ENCODE measurements at places on chromosomes 2 and 18.

DNA sequence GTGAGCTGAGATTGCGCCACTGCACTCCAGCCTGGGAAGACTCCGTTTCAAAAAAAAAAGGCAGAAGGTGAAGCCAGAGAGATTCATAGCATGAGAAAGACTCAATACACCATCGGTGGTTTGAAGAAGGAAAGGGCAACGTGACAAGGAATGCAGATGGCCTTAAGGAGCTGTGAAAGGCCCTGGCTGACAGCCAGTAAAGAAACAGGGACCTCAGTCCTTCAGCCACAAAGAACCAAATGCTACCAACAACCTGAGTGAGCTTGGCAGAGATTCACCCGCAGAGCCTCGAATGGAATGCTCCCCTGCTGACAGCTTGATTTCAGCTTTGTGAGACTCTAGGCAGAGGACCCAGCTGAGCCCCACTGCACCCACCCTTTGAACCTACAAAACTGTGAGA, 154.9 kb upstream of the NDUFV2 start:
- DNase-seq, result no peak

DNA sequence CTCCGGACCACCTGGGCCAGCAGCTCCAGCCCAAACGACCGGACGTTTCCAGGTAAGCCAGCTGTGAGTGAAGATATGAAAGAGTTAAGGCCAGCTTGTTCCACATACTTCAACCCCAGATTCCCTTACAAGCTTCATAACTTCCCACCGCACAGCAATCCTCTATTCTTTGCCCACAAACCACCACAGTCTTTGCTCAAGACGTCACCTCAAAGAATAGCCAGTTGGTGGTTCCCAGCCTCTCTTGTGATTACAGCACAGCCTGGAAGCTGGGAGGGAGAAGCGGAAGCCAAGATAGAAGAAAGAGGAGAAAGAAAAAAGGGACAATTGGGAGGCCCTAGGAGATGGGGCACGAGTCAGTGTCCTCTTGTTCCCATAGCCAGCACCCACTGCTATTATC, 70.6 kb downstream of the NRP2 start:
- no peak for DNase-seq

DNA sequence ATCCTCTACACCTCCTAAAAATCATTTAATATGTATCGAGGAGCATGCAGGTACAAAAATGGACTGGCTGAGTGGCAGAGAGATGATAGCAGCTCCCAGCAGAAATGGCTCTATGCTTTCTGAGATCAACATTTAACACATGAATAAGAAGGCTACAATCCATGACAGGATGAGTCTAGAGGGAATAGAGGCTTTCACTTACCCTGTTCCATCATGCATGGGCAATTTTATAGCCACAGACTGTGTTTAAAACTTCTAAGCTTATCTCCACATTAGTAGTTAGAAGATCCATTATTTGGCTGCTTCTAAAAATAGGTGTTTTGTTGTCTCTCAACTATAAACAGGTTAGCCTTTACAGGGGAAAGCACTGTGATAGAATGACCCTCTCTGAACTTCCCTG, 149.1 kb upstream of the ARHGAP28 start:
- no peak for DNase-seq

DNA sequence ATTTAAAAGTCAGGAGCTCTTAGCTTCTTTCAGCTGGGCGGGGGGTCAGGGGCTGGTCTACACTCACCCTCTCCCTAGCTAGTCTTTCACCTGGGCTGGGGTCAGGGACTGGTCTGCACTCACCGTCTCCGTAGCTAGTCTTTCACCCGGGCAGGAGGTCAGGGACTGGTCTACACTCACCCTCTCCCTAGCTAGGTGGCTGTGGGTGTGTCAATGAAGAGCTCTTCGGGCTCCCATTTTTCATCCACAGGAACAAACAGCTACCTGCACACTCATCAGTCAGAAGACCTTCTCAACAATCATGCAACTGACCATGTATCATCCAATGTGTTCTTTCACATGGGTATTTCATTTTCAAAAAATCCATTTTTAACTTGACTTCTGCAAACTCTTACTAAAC, 8.0 kb downstream of the CHST10 start:
- DNase-seq, result no peak

DNA sequence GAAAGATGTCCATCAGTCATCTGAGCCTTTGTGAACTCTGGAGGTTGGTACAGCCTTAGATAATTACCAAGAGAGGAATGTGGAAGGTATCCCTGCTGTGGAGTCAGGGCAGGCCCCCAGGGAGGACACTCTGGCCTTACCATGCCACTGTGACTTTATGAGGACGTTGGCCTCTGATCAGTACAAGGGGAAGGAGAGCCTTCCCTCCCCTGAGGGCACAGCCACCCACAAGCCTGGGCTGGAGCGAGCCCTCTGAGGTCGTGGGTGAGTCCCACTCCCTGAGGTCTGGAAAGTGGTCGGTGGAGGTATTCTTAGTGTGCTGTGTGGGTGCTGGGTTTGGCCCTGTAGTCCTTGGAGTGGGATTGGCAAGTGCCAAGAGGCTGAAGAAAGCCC, 91.6 kb downstream of the STPG4 start:
- DNase-seq, result no peak

DNA sequence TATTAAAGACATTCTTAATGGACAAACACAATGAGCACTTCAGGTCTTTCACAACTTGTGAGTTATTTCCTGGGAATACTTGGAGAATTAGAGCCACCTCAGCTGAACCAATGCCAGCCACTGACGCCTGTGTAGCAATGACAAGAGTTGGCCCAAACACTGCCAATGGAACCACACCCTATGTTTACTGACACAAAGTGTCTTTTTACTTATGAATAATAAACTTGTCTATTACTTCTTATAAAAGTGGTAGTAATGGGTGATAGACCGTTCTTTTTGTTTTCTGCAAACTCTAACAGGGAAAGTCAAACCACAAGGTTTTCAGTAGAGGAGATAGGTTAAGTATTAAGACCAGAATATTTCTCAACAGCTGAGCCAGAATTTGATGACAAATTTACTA, 12.5 kb upstream of the CHAC2 start:
- no peak for DNase-seq

- DNase-seq, result no peak
Measured at GRCh38 chr18:54209471-54210180, 14.8 kb downstream of the MBD2 start.

GRCh38 chr2:178277741-178278197, 83.5 kb downstream of the OSBPL6 start:
- DNase-seq, result no peak

DNA sequence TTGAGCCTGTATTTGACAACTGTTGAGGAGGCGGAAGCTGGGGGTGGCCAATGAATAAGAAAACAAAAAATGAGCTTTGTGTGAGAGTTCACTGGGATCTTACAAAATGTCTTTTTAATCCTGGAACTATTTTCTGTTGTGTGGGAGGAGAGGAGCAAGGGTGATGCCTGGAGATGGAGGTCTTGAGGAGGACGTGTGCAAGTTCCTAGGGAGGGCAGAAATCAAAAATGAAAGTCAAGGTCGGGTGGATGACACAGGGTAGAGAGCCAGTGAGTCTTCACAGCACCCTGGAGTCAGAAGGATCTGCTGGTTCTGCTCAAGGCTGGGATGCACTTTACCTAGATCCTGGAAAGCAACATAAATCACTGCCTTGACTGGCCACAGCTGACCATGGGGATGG, 180.3 kb upstream of the PKDCC start:
- no peak for DNase-seq

DNA sequence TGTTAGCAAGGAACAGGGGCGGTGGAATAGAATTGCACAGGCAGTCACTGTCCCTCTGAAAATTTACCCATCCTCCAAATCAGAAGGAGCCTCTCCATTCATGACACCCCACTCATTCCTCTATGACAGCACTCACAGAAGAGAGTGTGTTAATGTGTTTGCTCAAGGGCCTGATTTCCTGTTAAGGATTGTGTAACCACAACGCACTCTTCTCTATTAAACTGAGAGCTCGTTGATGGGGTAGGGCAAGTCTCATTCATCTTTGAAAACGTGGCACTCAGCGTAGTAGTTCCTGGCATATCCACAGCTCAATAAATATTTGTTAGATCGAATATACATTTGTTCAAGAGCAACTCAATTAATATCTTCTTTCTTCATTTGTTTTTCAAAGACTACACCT, 106.4 kb downstream of the VAPA start:
- DNase-seq, result no peak

- no peak for DNase-seq
Measured at GRCh38 chr2:226526716-226527115, 272.9 kb downstream of the IRS1 start.

DNA sequence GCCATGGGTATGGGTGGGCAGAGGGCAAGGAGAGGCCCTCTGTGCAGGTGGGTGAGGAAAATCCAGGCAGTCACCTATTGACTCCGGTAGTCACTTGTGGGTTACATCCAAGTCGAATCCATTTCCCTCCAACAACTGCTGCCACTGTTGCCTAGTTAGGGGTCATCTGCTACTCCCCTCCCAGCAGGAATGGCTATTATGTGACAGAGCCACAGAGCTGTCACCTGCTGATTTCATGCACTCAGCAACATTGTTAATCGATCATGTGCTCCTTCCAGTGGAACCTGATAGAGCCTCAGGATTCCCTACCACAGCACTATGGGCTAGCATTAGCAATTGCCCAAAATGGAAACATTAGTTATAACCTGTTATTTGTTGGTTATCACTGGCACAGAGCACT, 31.4 kb downstream of the POLR1A start:
- no peak for DNase-seq

DNA sequence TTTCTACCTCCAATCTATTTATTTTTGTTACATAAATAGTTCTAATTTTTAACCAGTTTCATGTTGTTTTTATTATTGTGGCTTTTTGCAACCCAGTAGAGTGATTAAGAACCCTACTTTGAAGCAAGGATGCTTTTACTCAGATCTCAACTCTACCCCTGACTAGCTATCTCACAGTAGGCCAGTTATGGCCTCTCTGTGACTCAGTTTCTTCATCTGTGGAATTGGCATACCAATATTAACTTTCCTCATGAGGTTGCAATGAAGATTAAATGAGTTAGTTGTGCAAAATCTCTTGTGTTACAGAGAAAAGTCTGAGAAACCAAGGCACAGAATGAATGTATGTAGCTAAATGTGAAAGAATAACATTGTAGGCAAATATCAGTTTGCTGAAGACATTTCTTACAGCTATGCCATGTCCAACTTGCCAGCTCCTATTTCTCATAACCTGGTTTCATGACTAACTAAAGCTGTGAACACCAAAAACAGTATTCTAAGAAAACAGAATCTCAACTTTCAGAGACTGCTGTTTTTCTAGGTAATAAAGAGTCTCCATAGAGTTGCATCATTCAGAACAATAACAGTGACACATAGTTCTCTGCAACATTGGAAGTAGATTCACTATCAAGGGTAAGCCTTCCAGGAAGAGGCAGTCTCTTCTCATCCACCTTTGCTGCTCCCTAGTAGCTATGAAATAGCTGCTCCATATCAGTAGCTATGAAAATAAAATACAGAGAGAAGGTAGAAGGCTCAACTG, 33.2 kb upstream of the CYTIP start:
- no peak for DNase-seq

- DNase-seq, result peak; percentile 35
Measured at GRCh38 chr18:9835113-9835755, 50.5 kb upstream of the TXNDC2 start.
